Vagina (tissue), 2 donors: ENCODE measurements at places on chromosomes 5 and 9. TPM values are rescaled to one million over a fixed set of nuclear protein-coding genes. Genes with fewer than 3 reads are reported as not detected.

Gene GGTA1
- total RNA-seq, result 18.4 TPM

- H3K27ac ChIP-seq, result peak overlapping the region; percentile 57
- DNase-seq, result no peak
- no peaks in the 10 kb centered on the region for H3K36me3 ChIP-seq
- H3K27me3 ChIP-seq, result no peaks in the 10 kb centered on the region
Measured at GRCh38 chr5:36744773-36745589, 131.6 kb upstream of the NIPBL start.

DNA sequence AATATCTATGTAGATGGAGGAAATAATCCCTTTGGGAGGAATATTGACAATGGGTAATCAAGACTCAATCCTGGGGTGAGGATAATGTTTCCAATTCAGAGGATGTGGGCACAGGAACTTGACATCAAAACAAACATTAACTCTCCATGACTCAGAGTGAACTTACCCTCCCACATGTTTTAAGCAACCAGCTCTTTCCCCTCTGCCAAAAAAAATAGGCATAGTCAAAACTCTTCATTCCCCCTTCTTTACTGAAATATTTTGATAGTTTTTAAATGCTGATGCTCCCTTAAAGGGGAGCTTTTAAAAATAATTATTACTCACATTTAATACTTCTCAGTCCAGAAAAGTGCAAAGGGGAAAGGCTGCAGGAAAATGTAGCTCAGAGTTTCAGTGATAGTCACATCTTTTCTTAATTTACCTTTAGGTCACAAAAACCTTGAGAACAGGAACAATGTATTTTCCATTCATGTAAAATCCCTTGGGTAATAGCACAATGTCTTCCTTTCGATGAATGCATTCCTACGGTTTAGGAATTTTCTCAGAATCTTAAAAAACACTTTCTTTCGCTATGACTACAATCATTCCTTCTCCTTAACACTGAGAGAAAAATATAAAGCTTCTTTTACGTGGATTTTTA, 298.4 kb upstream of the GRAMD2B start:
- H3K27ac ChIP-seq, result no peak overlapping the region
- H3K36me3 ChIP-seq, result no peaks in the 10 kb centered on the region
- H3K27me3 ChIP-seq, result no peaks in the 10 kb centered on the region
- no peak overlapping the region for H3K4me3 ChIP-seq
- no peaks in the 10 kb centered on the region for H3K4me1 ChIP-seq

- H3K4me3 ChIP-seq, result peak overlapping the region; percentile 5
- H3K27me3 ChIP-seq, result no peaks in the 10 kb centered on the region
- peaks cover 3% of the 10 kb centered on the region for H3K36me3 ChIP-seq
- peaks cover 27% of the 10 kb centered on the region for H3K4me1 ChIP-seq
- DNase-seq, result no peak
Measured at GRCh38 chr5:10724781-10725507, 36.1 kb downstream of the DAP start.

DNA sequence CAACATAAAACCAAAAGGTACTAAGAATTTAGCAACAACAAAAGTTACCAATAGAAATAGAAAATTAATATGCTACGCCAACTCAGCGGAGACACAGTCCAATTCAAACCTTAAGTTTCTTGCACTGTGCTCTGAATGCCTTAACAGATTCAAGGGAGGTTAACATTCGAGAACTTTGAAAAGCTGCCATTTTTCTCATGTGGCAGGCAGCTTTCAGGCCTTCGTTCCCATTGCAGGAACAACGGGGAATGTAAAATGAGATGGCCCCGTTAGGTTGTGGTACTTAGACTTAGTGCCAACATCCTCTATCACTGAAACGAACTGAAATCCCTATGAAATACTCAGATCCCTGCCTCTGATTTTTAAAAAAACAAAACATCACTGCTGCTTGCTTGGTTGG, 22.4 kb downstream of the FNBP1 start:
- H3K27me3 ChIP-seq, result no peaks in the 10 kb centered on the region
- no peaks in the 10 kb centered on the region for H3K36me3 ChIP-seq
- peak overlapping the region; percentile 23 for H3K27ac ChIP-seq

GRCh38 chr9:78714576-78714975, 417.7 kb downstream of the PSAT1 start:
- no peak for DNase-seq
- H3K4me1 ChIP-seq, result no peaks in the 10 kb centered on the region
- H3K36me3 ChIP-seq, result no peaks in the 10 kb centered on the region
- no peaks in the 10 kb centered on the region for H3K27me3 ChIP-seq

- H3K36me3 ChIP-seq, result no peaks in the 10 kb centered on the region
- no peaks in the 10 kb centered on the region for H3K27me3 ChIP-seq
- H3K4me3 ChIP-seq, result no peak overlapping the region
- DNase-seq, result no peak
- H3K4me1 ChIP-seq, result no peaks in the 10 kb centered on the region
- H3K27ac ChIP-seq, result no peak overlapping the region
Measured at GRCh38 chr5:99334936-99335335, 406.1 kb upstream of the CHD1 start.

GRCh38 chr9:33124751-33125381, 42.3 kb downstream of the B4GALT1 start:
- peaks cover 23% of the 10 kb centered on the region for H3K36me3 ChIP-seq
- H3K4me1 ChIP-seq, result peaks cover 21% of the 10 kb centered on the region
- H3K27ac ChIP-seq, result no peak overlapping the region
